ENCODE measurements at places on chromosomes 11 and 22. TPM values are rescaled to one million over a fixed set of nuclear protein-coding genes. Genes with fewer than 3 reads are reported as not detected.

LMNTD2 gene
- not detected for total RNA-seq

- H3K27ac ChIP-seq: peak overlapping the region; percentile 100
- no peaks in the 10 kb centered on the region for H3K4me1 ChIP-seq
These were observed 1.1 kb upstream of the FBXO7 start for GRCh38 chr22:32473388-32473952.

SLC5A4 gene
- total RNA-seq: 0.89 TPM

DKK3 gene
- 577 TPM for total RNA-seq

Measured in heart right ventricle (tissue), 16 donors.